Activated CD8-positive, alpha-beta memory T cell treated with anti-CD3 and anti-CD28 coated beads, Interleukin-2, amount 10 ng/mL, durations not matched to agents 7 days and 5 days (primary cell): ENCODE measurements at places on chromosomes 2 and 18. TPM values are rescaled to one million over a fixed set of nuclear protein-coding genes. Genes with fewer than 3 reads are reported as not detected.

GRCh38 chr2:154532763-154533162, 165.7 kb upstream of the KCNJ3 start:
- no peak for DNase-seq

DNA sequence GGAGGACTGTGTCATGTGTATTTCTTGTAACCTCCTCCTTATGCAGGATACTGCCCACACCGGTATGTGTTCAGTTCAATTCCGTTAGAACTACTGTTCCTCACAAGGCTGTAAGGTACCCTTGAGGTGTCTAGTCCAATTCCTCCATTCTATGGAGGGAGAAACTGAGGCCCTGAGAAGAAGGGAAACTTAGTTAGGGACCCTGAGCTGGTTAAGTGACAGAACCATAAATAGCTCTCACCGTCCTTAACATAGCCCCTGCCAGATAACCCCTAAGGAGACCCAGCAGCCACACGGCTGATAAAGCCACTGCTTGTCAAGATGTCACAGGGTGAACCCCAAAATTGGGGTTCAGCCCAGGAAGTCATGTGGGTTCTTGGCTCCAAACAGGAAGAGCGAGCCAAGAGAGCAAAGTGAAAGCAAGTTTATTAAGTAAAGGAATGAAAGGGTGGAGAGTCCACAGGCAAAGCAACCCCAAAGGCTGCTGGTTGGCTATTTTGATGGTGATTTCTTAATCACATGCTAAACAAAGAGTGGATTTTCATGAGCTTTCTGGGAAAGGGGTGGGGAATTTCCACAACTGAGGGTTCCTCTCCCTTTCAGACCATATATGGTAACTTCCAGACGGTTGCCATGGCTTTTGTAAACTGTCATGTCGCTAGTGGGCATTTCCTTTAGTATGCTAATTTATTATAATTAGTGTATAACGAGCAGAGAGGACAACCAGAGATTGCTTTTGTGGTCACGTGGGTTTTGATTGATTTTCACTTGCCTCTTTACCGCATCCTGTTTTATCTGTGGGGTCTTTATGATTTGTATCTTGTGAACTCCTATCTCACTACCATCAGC, 83.4 kb upstream of the RTN4 start:
- peak; percentile 77 for DNase-seq

DNA sequence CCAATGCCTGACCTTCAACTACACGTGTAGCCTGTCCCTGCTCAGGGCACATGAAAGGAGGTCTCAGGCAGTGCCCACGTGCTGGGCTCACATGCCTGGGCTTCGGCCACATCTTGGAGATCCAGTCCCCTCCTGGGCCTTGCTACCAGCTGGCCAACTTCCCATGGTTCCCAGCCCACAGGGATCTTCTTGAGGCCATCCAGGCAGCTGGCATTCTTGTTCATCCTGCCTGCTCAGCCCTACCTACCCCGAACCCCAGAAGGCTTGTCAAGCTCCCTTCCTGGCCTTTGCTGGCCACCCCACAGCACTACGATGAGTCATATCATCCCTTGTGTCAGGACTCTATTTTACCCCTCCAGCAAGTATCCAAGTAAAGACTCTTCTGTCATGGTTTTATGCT, 97.1 kb downstream of the ZBTB7C start:
- DNase-seq: no peak

DNA sequence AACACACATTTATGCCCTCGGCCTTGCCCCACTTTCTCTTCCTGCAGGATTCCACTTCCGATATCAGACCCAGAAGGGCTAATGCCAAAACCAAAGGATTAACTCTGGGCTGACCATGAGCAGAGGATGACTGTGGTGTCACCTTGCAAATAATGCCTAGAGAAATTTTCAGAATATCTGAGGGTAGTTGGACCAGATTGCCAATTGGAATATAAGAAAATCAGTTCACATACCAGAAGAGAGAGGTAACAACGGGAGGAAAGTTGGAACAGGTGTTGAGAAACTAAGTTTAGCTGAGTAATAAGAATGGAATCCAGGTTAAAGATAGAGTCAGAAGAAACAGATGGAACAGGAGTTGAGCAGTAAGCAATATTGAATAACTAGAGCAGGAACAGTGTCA, 232.7 kb upstream of the UBE2E3 start:
- no peak for DNase-seq

DNA sequence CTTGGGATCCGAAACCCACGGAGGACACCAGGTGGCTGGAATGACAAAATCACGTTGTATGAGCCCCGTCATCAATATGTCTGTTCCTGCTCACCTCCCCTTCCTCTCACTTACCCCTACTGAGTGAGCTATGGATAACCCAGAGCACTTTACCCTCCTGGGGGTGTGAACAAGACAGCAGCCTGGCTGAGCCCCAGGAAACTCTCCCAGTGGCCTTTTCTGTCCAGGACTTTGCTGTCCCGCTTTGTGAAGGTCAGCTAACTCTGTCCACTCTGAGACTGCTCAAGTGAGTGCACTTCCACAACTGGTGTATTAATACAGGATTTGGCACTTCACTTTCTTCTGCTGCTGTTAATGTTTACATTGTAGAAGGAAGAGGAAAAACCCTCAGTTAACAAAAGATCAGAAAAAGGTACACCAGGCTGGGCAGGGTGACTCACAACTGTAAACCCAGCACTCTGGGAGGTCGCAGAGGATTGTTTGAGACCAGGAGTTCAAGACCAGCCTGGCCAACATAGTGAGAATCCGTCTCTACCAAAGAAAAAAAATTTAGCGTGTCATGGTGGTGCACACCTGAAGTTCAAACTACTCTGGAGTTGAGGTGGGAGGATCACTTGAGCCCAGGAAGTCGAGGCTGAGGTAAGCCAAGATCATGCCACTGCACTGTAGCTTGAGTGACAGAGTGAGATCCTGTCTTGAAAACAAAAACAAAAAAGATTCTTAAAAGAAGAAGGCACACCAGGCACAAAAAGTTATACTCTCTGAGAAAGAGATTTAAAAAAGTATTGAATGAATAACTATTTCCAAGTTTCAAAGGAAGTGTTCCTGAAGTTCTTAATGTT, 90.3 kb downstream of the CLHC1 start:
- DNase-seq: no peak

GRCh38 chr2:37971971-37972370, 46.9 kb downstream of the RMDN2 start:
- no peak for DNase-seq

DNA sequence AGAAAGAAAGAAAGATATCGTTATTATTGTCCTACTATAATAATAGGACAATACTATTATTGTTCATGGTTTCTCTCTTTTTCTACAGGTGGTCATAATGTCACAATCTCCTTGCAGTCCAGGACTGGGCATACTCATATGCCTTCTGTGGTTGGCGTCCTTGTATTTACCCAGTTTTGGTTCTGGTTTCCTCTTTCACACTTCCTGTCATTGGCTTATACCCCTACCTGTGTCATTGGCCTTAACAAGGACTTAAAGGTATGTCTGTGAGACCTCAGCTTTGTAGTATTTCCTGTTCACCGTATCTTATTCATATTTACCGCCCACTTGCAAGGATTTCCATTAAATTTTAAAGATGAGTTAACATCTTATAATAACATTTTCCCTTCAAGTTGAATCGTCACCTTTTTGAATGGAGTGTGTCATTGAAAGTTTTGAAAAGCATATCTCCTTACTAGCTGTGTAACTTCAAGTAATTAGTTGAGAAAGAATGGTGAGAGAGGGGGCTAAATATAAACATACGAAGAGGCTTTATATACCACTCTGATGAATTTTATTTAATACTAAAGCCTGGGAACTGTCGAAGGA, 36.5 kb upstream of the HTR2B start:
- no peak for DNase-seq

- DNase-seq: no peak
Measured at GRCh38 chr2:8581601-8582041, 100.2 kb upstream of the ID2 start.

GRCh38 chr2:54479424-54479823, 23.3 kb downstream of the SPTBN1 start:
- no peak for DNase-seq

DNA sequence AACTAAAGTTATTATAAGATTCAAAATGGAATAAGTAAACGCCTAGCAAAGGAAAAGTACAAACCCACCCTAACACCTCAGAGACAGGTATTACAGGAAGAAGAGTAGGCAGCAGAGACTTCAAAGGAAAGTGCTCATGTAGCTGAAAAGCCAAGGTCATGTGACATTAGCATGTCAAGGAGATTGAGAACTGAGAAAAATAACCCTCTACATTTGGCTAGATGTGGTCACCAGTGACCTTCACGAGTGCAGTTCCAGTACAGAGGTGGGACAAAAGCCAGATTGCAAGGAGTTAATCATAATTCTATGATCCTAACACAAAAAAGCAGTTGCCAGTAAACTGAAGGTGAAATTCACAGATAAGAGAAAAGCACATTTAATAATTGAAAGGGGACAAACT, 252.7 kb downstream of the ZEB2 start:
- no peak for DNase-seq

- no peak for DNase-seq
Measured at GRCh38 chr2:51718881-51719280, 686.9 kb upstream of the NRXN1 start.

GRCh38 chr2:42102591-42103450, 55.0 kb downstream of the PKDCC start:
- peak; percentile 65 for DNase-seq

DNA sequence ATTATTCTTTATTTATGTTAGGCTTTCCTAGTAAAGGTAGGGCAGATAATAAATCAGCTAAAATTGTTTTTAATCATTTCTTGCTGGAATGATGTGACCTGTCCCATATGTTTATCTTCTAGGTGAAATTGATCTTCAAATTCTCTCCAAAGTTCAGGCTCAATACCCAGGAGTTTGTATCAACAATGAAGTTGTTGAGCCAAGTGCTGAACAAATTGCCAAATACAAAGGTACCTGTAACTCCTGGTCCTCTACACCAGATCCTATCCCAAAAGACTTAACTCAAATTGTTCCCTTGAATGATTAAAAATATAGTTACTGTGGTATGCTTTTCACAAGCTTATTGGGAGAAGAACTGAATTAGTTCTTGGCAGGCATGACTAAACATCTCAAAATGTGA, 36.5 kb downstream of the HNMT start:
- DNase-seq: no peak

- no peak for DNase-seq
Measured at GRCh38 chr2:160109243-160109642, 46.8 kb upstream of the PLA2R1 start.

GRCh38 chr2:186431306-186431705, 54.8 kb upstream of the ZC3H15 start:
- no peak for DNase-seq

DNA sequence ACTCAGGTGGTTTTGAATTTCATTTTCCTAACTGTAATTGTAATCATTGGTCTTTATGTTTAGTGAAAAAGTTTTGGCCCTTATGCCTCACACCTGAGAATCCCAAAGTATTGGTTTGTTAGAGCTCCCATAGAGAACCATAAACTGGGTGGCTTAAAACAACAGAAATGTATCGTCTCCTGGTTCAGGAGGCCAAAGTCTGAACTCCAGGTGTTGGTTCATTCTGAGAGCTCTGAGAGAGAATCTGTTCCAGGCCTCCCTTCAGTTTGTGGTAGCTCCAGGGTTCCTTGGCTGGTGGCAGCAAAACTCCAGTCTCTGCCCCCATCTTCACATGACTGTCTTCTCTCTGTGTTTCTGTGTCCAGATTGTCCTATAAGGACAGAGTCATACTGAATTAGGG, 11.0 kb downstream of the IL37 start:
- DNase-seq: no peak

DNA sequence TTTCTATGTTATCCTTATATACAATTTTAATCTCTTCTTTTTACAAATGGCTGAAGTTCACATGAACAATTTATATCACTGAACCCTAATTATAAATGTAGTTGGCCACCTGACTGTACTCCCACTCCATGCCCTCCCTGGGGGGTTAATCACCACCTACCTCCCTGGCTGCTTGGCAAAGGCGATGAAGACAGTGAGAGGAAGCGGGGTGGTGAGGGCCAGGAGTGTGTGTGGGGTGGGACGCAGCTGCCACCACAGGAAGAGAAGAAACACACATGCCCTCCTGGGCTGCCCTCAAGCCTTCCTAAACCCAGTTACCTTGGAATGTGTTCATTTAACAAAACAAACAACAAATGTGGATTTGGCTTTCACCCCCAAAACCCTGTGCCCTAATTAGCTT, 87.0 kb upstream of the REV1 start:
- DNase-seq: no peak

DNA sequence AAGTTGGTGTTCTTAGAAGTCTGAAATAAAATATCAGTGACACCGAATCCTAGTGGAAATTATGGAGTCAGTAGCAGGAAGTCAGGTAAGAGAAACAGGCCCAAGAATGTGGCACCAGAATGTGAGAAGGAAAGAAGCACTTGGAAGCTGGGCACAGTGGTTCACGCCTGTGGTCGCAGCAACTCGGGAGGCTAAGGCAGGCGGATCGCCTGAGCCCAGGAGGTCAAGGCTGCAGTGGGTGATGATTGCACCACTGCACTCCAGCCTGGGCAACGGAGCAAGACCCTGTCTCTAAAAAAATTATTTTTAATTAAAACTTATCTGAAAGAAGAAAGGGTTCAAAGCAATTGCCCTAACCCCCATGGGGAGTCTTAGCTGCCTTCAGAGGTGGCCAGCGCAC, 268.3 kb upstream of the SALL3 start:
- no peak for DNase-seq

DNA sequence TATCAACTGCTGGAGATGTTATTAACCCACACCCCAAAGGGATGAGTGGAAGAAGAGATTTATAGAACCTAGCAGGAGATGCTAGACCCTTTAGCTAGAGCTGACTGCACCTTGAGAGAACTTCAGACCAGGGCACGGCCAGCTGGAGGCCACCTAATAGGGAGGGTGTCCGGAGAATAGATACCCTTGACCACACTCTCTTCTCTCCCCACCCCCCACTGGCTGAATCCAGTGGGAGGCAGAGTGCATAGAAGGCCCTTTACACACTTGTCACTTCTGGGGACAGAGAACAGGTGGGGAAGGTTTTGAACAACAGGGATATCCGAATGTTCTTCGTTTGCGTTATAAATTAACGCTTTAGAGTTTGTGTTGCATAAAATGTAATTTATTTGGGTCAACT, 84.6 kb downstream of the PHLPP1 start:
- DNase-seq: no peak

- DNase-seq: no peak
Measured at GRCh38 chr2:10658914-10659257, 30.9 kb downstream of the NOL10 start.

- no peak for DNase-seq
Measured at GRCh38 chr2:133369901-133370658, 198.2 kb downstream of the NCKAP5 start.

GRCh38 chr2:15634846-15635490, 43.3 kb downstream of the DDX1 start:
- DNase-seq: no peak

GRCh38 chr18:50441501-50441900, 66.7 kb downstream of the SKA1 start:
- no peak for DNase-seq

ANKAR gene
- 9.3 TPM for total RNA-seq

TMEM169 gene
- total RNA-seq: 0.75 TPM

RALB gene
- 36.7 TPM for total RNA-seq

CCDC74B gene
- 0.47 TPM for total RNA-seq

SP5 gene
- not detected for total RNA-seq
